ENCODE measurements at places on chromosomes 1 and 21.

GRCh38 chr1:230186003-230186863 is 119.2 kb downstream of the GALNT2 start:
- DNase-seq, result no peak

- DNase-seq, result no peak
These were observed 59.9 kb upstream of the ERRFI1 start for GRCh38 chr1:8086055-8086454.

- DNase-seq, result no peak
These were observed 254.9 kb upstream of the CACYBP start for GRCh38 chr1:174744886-174745285.

DNA sequence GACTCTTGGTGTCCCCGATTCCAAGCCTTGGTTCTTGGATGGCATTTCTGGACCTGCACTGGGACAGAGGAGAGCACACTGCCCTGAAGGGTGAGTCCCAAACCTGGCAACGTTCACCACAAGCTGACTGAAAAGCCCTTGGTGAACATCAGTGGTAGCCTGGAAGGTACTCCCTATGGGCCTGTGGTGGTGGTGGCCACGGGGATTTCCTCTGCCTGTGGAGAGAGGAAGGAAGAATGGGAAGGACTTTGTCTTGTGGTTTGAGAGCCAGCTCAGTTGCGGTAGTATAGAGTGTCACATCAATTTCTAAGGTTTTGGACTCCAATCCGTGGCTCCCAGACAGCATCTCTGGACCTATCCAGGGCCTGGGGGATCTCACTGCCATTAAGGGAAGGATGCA is 50.7 kb downstream of the DNAH14 start:
- DNase-seq, result no peak

DNA sequence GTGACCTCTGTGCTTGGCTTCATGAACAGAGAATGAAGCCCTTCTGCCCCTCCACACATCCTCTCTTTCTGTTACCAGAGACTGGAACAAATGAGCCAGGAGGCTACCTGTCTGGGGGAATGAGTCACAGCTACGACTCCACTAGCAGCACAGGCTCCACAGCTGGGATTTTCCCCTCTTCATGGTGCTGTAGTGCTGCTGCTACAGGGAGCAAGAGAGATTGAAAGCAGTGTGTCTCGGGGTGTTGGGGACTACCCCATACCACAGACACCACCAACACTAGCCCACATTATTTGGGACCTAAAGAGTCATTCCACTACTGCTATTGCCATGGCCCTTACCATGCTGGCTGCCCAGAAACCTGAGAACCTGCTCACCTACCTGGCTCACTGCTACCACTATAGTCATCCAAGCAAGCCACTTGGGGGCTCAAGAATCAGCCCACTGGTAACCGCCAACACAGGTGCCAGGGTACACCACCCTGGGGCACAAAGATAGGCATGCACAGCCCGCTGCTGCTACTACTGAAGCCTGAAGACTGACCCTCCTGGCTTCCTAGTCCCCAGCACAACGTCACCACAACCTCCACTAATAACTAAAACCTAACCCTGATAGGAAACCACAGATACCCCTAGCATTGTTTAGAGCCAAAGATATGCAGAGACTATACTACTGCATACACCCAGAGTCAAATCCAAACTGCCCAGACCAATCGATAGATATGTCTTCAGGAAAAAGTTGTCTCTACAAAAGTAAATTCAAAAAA is 17.7 kb downstream of the CD1E start:
- no peak for DNase-seq

DNA sequence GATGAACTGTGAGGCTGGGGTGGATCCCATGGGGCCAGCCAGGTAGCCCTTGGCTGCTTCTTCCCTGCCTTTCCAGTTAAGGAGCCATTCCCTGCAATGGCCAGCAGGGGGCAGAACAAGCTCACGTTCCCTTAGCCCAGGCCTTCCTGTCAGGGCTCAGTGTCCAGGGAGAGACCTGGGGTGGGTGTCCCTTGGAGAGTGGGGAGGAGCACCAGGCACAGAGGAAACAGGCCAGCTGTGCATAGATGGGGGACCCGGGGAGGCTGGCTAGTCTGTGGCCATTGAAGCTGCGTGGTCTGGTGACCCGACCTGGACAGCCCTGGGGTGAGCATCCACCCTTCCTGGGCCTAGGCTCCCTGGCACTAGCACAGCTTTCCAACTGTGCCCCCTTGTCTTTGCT is 13.2 kb upstream of the EPS8L3 start:
- peak; percentile 73 for DNase-seq

DNA sequence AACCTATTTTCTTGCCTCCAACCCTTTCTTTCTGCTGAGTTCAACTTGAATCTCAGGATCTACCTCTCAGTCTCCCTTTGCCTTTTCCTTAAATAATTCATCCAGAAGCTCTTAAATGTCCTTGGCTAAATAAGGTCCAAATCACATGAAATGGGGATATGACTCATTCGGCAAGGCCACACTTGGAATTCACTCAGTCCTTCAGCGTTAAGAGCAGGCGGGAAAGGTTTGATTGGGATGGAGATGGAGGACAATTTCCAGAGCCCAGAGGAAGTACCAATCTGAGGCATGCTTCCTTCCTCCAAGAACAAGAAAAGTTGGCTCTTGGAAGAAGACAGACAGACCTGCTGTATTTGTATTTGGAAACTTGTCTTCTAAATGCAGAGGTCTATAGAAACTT is 128.5 kb downstream of the PROX1 start:
- DNase-seq, result no peak

GRCh38 chr1:151166505-151166956 is 587 bp downstream of the SCNM1 start:
- no peak for DNase-seq

DNA sequence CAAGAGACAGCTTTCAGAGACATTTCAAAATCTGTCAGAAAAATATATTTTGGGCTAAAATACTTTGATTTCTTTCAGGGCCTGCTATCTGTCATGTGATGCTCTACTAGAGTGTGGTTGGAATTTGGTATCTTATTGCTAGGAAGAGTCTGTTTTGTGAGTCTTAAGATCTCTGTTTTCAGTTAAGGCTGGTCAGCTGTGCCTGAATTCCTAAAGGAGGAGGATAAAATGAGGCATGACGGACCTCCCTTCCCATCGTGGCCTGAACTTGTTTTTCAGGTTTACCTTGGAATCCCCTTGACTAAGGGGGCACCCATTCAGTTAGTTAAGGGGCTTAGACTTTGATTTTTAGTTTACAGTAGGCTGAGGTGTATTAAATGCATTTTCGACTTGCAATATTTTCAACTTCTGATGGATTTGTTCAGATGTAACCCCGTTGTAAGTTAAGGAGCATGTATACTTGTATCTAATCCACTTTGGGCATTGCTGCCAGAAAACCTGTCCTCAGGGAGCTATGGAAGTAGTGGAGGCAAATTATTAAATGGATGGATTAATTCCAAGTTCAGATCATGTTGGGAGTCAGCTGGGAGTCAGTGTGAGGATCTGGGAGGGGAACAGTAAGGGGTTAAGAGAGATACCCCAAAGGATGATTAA is 18.3 kb downstream of the CAPN2 start:
- no peak for DNase-seq

- no peak for DNase-seq
These were observed 98.5 kb downstream of the DISC1 start for GRCh38 chr1:231724876-231725647.

GRCh38 chr1:238606457-238606856 is 715.7 kb upstream of the ZP4 start:
- no peak for DNase-seq

DNA sequence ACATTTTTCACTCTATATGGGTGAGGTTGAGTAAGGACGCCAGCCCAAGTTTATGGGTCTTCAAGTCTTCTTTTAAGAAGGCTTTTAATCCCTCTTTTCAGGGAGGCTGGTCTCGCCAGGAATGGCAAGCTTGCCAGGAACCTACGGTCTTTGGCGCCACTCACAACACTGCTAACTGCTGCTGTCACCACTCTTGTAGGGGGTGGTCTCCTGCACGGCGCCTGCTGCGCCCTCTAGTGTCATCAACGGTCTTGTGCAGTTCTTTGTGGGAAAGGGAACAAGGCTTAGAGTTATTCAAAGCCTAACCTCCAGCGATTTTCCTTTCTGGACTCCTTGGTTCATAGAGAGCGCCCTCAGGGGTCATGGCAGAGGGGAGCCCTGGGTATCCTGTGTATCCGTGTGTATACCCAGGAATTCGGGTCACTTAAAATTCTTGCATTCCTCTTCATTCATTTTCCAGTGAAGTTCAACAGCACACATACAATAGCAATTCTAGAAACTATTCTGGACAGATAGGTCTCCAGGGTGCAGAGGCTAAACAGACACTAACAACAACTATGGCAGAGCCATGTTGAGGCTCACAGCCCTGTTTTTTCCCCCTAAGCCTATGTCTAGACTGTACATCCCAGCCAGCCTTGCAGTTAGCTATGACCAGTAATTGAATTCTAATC is 392.8 kb upstream of the CAMK1G start:
- no peak for DNase-seq

- DNase-seq, result no peak
These were observed 40.0 kb downstream of the ROR1 start for GRCh38 chr1:63813829-63814277.

GRCh38 chr1:181557313-181557712 is 74.0 kb downstream of the CACNA1E start:
- no peak for DNase-seq

DNA sequence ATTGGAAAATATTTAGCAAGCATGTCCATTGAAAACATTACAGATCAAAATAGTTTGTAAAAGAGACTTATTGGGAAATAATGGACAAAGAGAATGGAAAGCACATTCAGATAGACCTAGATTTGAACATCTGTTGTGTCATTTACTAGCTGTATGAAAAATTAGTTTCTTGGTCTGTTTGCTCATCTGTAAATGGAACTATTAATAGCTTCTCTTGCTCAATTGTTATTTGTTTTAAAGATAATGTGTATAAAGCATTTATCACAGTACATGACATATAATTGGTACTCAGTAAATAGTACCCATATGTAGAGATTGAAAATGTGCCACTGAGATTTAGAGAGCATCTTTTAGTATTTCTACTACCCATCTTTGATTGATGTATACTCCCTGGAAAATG is 25.9 kb downstream of the RPAP2 start:
- no peak for DNase-seq

DNA sequence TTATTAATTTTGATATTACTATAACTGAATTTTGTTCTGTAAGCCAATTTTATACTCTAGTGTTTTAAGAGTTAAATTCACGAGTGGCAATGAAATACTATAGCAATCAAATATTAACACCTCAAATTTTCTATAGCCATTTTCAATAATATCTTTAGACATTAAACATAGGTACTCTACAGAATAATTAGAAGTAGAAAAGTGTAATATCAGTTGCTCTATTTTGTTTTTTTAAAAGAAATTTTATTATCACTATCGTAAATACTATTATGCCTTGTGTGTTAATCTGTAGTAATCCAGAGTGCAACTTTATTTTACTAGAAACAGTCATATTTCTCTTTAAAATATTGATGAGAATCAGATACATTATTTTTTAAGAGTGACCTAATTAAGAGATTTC is 691.2 kb downstream of the USP25 start:
- no peak for DNase-seq

- DNase-seq, result no peak
These were observed at the start of gene KCNQ4 for GRCh38 chr1:40783001-40783905. TSS of gene KCNQ4 (plus strand) at chr1:40783787. CDS start at chr1:40784094, 307 bp downstream.

DNA sequence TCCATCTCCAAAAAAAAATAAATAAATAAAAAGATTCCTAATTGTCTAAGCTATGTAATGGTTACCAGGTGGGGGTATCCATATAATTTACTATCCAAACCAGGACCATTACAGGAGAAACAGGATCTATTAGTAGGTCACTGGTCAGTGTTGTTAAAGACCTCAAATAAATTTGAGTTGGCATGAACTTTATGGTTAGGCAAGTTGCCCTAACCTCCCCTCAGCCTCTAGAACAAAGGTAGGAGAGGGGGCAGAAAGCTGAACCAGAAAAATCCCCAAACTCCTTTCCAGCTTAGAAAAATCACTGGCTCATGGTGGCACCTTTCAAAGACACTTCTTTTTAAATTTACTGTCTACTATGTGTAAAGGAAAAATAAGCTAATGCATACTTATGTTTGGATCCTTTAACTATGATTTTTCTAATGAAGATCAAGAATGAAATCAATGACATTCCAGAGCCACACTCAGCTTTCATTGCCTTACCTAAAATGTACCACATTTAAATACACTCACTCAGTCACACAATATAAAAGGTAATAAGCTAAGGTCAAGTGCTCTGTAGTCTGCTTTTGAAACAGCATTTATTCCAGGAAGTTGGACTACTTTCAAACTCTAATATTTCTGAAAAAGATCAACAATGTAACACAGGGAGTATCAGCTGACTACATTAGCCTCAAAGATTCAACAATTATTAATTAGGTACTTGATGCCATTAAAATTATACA is 13.8 kb downstream of the EIF4G3 start:
- no peak for DNase-seq

Data from activated T-cell treated with anti-CD3 and anti-CD28 coated beads for 1 hour (primary cell).